ENCODE measurements at places on chromosomes 5 and 9.

GRCh38 chr5:1461396-1461795 is 16.2 kb upstream of the SLC6A3 start:
- no peak for DNase-seq

DNA sequence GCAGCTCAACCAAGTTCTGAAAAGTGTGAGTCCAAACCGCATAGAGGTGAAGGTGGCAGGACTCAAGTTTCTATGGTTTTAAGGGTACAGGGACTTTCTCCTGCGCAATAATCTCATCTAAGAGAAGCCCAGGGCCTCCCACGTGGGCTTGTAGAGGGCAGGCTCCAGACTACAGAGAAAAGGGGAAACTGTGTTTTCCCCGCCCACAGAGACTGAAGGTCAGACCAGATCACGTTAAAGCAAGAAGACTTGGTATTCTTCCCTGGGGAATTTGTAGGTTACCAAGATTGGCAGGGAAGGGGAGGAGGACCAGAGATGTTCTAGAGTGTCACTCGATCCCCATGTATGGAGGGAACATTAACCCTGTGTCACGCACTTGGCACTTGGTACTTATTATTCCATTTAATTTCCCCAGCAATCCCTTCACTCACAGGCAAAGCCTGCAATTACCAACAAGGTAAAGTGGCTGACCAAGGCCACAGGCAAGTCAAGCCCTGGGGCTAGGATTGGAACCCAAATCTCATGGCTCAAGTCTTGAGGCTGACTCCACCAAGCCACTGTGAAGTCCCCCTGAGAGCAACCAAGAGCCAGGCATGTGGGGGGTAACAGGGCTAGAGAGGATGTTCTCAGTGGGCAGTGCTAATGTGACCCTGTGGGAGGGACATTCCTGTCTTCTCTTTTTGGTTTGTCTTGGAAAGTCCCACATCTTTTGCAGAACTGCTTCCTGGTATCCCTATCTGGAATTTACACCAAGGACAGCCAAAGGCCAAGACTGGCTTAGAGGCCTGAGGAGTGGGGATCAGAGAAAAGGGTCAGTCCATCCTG is 18.3 kb upstream of the NEK6 start:
- DNase-seq = no peak

GRCh38 chr5:73298772-73299630 is 126.0 kb downstream of the TMEM174 start:
- DNase-seq = no peak

DNA sequence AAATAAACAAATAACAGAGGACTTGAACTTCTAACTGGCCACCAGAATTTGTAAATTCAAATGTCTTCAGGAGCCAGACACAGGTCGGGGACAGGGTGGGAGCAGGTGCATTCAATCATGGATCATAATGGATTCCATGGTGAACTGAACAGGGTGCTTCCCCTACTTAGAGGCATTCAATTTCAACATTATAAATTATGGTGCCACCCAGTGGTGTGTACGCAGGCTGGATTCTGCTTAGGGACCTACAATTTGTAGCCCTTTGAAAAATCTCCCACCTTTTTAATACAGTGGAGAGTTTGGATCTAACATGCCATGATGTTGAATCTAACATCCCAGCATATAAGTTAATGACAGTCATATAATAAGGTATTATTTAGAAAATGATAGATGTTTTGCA is 22.3 kb downstream of the KLF9 start:
- no peak for DNase-seq

- DNase-seq = no peak
These were observed at the start of gene FAXDC2 for GRCh38 chr5:154850255-154851062. FAXDC2 (minus strand) TSS chr5:154850603; CDS start chr5:154838178, 12,425 bp downstream.

DNA sequence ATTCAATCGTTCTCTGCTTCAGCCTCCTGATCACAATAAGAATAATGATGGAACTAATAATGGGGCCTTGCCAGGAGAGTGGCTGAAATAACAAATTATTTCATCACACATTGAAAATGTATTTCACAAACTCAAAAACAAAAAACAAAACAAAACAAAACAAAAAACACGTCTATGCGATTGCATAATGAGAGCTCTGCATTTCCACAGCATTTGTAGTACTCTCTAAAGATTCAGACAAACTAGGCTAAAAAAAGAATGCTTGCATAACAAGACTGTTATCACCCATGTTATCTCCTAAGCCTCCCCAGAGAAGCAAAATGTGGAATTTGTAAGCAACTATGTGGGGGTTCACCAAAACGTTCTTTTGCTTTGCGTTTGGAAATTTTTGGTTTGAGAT is 48.1 kb downstream of the PRELID2 start:
- DNase-seq = no peak

DNA sequence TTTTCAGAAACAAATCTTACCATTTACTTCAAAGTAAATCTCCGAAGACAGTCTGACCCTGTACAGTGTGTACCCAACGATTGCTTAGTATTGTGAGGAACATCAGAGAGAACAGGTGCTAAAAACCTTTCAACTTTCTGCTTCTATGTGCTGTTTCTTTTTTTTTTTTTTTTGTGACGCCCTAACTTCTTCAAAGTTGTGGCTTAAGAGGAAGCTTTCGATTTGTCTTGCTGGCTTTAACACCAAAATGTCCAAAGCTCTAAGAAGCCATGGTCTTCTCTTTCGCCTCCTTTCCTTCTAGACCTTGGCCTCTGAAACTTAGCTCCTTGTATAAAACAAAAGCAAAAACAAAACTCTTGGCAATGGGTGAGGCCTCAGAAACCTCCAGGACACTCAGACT is 1.2 kb downstream of the TNFSF8 start:
- DNase-seq = no peak
